IMR-90 (cell line): ENCODE measurements at places on chromosomes 7 and 10. TPM values are rescaled to one million over a fixed set of nuclear protein-coding genes. Genes with fewer than 3 reads are reported as not detected.

The AKR1D1 gene
- not detected in 2 replicates for total RNA-seq

DNA sequence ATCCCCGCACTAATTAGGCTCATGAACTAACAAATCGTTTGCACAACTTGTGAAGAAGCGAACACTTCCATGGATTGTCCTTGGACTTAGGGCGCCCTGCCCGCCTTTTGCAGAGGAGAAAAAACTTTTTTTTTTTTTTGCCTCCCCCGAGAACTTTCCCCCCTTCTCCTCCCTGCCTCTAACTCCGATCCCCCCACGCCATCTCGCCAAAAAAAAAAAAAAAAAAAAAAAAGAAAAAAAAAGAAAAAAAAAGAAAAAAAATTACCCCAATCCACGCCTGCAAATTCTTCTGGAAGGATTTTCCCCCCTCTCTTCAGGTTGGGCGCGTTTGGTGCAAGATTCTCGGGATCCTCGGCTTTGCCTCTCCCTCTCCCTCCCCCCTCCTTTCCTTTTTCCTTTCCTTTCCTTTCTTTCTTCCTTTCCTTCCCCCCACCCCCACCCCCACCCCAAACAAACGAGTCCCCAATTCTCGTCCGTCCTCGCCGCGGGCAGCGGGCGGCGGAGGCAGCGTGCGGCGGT, at the start of gene EMX2:
EMX2 (plus strand) TSS at position 41 of the 519 bp plus-strand sequence. CDS start 522 bp downstream, outside the sequence.
- no peak for DNase-seq

DNA sequence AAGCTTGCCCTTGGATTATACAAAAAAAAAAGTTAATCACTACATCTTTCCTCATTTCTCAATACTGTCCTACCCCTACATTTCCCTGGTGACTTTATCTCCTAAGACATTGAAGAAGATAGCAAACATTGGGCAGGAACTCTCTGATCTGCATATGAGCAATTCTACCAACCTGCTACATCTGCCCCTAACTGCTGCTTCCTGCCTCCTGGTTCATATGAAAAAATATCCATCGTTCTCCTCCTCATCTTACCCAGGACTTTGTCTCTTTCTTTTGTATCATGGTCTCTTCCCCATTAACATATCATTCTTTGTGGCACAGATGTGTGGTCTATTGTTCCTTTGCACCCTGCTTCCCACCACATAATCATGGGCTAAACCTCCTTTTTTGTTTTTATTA, 139.7 kb upstream of the PCGF5 start:
- DNase-seq: no peak

GRCh38 chr10:74808501-74808900, 17.9 kb upstream of the KAT6B start:
- DNase-seq: no peak

GRCh38 chr7:120110169-120110568, 162.8 kb upstream of the KCND2 start:
- no peak for DNase-seq

DNA sequence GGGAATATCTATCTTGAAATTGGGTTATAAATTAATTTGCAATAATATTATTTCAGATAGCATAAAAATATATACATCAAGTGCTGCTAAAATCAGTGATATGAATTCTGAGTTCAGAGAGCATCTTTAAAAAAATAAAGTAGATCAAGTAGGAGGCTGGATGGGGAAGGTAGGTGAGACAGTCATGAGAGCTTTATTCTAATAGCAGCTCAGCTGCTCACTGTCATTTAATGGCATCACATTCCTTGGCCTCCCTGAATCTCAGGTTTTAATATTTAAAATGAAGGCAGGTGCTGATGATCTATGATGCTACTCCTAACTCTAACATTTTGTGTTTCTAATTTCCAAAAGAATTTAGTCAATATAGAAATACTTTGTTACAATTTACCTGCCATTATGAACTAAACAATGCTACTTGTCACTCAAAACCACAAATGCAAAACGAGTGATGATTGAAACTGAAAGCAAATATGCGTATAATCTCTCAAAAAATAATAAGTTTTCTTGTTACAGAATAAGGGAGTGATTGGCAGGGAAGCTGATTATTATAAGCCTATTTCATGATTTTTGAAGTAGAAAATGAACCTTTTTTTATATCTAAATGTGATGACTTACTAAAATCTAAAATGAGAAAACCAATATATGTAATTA, 147.6 kb upstream of the CSTF2T start:
- no peak for DNase-seq

DNA sequence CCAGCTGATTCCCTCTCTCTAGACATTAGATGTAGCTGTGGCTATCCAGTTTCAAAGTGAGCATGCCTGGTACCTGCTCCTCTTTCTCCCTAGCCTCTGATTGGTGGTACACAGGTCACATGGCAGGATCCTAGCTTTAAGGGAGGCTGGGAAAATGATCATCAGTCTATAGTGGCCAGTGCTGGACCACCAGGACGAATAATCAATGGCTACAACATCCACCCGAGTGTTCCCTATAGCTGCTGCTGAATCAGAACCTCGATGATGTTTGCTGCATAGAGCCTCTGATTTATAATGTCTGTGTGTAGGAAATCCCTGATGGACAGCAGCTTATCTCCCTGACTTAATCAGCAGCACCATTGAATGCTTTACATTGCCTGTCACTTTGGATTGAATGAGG, 28.9 kb upstream of the LMTK2 start:
- no peak for DNase-seq

GRCh38 chr10:11539191-11539868, 72.1 kb downstream of the USP6NL start:
- DNase-seq: peak; percentile 51

The DYNC1I1 gene
- under 0.01 TPM in 1 of 2 replicates, not detected in the other for total RNA-seq

The C10orf53 gene
- total RNA-seq: not detected in 2 replicates
